Mesothelial cell of epicardium (in vitro differentiated cells): ENCODE measurements at places on chromosomes 1 and 21.

- no peak for DNase-seq
Measured at GRCh38 chr1:21165646-21166045, 11.1 kb downstream of the EIF4G3 start.

DNA sequence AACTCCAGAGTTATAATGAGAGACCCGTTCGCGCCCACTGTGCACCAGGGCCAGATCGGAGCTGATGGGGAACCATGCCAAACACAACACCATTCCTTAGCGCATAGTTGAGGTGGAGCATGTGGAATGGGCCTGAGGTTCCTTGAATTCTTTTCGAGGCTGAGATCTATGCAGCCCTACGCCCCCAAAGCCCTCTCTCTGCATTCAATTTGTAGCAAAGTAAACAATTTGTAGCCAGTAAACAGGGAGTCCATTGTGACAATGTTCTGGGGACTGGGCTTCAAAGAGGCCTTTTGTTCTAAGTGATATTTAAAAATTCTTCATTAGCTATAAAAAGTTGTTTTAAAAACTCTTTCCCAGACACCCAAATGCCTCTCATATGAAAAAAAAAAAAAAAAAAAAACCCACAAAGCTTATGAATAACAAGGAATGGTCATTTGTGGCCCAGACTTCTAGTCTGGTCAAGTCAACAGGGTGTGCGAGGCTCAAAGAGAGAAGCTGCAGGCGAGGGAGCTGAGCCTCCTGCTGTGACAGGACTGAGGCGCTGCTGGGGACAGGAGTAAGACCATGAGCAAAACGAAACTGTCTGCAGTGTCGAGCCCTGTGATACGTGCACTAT lies 30.6 kb upstream of the KCNE2 start:
- DNase-seq: no peak

DNA sequence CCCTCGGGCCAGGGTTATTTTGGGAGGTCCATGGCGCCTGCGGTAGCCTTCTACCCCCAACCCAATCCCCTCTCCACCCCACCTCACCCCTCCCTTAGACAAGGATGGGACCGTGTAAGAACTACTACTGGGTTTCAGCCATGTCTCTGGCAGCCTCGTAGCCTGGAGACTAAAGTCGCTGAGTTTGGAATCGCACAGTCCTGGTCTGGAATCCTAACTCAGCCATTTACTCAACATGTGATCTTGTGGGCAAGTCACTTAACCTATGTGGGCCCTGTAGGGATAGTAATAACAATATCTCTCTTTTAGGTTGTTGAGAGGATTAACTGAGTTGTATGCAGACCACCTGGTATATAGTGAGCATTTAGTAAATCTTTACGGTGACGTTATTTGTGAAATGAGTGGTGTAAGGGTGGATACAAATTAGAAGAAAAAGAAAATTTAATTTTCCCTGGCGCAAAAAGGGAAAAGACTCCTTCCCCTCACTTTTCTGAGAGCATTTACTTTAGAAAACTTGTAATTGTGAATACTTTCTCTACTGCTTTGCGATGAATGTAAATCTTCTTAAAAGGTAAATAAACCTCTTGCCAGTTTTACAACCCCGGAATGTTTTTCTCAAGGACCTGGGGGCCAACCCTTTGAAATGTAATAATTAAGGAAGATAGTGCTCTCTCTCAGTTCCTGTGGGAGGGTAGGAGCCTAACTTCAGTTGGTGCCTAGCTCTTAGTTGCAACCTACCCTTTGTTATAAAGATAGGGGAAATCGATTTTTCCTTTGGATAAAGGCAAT lies 615 bp upstream of the MRPS15 start:
- no peak for DNase-seq

- DNase-seq: no peak
Measured at GRCh38 chr21:45948576-45949141, 32.9 kb upstream of the COL6A1 start.

- DNase-seq: no peak
Measured at GRCh38 chr1:24470592-24470991, 32.0 kb upstream of the RCAN3 start.

DNA sequence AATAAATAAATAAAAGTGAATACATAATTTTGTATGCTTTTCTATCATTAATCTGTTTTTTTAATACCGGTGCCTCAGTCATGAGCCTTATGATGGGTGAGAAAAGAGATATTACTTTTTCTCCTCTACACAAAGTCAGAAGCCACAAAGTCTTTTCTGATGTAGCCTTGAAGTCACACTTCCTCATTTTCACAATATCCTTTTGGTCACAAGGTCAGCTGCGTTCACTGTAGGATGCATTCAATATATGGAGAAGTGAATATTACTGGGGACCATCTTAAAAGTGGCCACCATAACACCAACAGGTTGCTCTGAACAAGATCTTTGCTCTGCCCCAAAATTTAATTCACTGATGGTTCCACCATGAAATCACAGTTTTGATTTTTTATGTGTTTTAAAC lies 83.3 kb upstream of the TNR start:
- no peak for DNase-seq

DNA sequence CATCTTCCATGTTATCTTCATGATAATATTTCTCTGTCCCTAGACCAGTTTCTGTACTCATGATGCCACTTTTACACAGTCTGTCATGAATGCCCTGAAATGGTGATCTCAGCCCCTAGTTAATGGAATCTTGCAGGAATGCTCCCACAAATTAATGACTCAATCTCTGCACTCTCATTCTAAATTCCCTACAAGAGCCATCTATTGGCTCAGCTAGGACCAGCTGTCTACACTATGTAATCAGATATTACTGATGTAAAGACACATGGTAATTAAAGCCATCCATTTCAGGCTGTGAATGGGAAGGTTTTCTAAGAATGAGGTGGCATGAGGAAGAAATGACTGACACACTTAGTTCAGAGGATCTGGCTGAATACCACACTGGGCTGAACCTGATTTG lies 199.1 kb upstream of the KCND3 start:
- DNase-seq: no peak
